ENCODE measurements at places on chromosomes 3 and 15.

- DNase-seq = no peak
These were observed 53.0 kb downstream of the ECT2 start for GRCh38 chr3:172803489-172803888.

- no peak for DNase-seq
These were observed 12.4 kb downstream of the LINGO1 start for GRCh38 chr15:77620297-77620696.

DNA sequence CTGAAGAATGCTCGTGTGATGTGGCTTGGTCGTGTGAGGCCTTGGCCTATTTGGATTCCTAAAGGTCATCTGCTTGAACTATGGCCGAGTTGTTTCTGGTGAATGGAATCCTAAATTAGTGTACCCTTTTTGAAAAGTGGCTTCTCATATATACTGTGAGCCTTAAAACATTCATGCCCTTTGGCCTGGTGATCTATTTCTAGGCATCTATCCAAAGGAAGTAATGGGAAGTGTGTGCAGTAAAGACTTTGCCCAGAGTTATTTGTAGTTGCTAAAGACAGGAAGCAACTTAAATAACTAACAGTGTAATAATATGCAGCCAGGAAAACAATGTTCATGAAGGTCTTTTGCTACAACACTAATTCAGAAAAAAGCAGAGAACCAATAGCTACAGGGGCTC is 3.0 kb downstream of the DGKG start:
- DNase-seq = no peak

GRCh38 chr3:171557173-171557572 is 97.0 kb upstream of the TNIK start:
- no peak for DNase-seq

GRCh38 chr3:14477311-14477935 is 62.7 kb downstream of the GRIP2 start:
- DNase-seq = no peak

- no peak for DNase-seq
These were observed 135.0 kb downstream of the IMPG2 start for GRCh38 chr3:101185341-101185740.

DNA sequence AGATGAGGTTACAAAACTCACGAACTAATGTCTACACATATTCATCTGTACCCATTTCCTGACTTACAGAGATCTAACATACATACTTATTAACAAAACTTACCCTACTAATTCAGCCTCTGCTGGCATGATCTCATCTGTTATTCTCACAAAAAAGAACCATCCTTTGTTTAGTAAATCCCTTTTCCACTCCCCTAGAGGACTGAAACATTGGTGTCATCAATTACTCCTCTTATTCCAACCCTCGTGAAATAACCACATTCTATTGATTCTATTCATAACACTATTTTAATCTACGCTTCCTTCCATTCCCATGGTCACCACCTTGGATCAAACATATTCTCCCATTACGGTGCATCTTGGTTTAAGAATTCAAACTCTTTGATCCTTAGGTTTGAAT is 505.9 kb downstream of the SI start:
- no peak for DNase-seq

DNA sequence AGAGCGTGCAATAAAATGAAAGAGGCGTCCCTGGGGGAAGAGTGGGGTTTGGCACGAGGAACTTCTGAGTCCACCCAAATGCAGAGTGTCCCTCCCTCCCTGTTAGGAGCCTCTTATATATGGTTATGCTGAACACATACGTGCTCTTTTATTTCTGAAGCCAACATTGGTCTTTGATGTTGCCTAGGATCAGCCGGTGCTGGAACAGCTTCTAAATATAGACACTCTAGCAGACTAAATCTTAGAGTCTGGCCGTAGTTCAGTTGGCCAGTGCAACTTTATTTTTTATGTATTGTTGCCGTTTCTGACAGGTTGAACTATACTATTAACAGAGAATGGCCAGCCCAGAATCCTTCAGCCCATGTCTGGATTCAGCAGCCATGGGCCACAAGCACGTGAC is 128.7 kb downstream of the GHSR start:
- DNase-seq = no peak

DNA sequence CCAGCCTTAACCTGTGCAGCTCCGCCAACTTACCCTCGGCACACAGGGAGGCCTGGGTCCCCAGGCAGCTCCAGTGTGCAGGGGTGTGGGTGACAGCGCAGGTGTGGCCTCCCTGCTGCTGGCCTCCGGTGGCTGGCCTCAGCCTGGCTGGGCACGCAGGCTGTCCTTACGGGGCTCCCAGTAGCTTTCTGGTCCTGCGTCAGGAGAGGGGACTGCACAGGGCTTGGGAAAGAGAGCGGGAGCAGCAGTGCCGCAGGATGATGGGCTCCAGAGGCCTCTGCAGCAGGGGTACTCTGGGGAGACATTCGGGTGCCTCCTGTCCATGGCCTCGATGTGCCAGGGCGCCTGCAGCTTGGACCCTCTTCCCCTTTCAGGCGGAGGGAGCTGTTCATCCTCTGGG is 9.4 kb downstream of the APBA2 start:
- no peak for DNase-seq

DNA sequence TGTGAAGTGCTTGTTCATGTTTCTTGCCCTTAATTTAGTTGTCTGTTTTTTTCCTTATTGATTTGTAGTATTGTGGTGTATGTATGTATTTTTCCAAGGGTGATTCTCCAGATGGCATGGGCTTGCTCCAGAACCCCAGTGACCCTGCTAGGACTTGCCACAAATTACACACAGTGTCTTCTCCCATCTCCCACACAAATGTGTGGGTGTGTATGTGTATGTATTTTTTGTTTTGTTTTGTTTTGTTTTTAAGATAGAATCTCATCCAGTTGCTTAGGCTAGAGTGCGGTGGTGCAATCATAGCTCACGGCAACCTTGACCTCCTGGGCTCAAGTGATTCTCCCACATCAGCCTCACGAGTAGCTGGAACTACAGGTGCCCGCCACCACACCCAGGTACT is 36.2 kb upstream of the ARID3B start:
- no peak for DNase-seq

- DNase-seq = no peak
These were observed 255.8 kb downstream of the MEIS2 start for GRCh38 chr15:36844534-36844998.

DNA sequence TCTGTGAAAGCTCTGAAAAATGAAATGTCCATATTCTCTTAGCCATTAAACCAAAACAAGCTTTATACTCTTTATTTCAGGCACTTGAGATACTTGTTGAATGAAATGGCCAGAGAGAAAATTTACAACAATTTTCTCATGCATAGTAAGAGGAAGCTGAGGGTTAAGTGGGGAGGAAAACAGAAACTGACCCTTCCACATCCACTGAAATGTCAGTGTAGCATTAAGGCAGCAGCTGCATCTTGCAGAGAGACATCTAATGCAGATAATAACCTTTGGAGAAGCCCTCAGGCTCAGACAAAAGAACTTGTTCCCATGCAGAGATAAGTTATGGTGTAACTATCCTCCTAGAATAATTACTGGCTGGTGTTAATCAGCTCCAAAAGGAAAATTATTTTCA is 34.0 kb downstream of the ZDHHC23 start:
- no peak for DNase-seq

All from activated CD4-positive, alpha-beta T cell treated with anti-CD3 and anti-CD28 coated beads, Interleukin-2, amount 50 U/mL, for 24 hours (primary cell).